ENCODE measurements at places on chromosomes 5 and 9.

DNA sequence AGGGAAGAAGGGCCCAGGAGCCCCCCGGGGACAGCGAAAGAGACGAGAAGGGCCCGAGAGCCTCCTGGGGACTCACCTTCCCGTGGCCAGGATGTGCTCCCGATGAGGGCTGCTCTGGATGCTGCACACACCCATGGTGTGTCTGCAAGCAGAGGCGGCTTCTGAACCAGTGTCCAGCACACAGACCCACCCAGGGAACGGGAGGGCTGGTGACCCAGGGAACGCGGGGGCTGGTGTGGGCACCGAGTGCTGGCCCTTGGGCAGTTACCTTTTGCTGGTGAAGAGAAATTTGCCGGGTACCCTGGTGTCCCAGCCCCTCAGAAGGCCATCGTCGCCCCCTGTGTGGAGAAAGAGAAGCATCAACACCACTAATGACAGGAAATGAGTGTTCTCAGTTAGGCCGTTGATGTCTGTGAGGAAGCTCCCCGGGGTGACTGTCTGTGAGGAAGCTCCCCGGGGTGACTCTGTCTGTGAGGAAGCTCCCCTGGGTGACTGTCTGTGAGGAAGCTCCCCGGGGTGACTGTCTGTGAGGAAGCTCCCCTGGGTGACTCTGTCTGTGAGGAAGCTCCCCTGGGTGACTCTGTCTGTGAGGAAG, 13.2 kb downstream of the MRPL41 start:
- DNase-seq, result no peak

DNA sequence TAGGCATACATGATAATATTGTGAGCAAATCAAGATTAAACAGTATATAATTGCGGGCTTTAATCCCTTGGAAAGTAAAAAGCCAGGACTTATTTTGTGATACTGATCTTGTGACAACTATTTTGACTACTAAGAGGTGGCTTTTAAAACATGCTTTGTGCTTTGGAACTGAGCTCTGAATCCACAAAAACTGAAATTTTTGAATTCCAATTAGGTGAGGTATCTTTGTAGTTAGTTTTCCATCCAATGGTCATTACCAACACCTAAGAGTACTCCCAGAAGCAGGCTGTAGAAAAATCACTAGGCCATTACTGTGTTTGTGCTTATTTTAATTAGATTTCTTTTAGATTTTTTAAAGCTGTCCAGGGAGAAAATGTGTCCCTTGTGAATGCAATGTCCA, 559.5 kb upstream of the WWC1 start:
- DNase-seq, result no peak

DNA sequence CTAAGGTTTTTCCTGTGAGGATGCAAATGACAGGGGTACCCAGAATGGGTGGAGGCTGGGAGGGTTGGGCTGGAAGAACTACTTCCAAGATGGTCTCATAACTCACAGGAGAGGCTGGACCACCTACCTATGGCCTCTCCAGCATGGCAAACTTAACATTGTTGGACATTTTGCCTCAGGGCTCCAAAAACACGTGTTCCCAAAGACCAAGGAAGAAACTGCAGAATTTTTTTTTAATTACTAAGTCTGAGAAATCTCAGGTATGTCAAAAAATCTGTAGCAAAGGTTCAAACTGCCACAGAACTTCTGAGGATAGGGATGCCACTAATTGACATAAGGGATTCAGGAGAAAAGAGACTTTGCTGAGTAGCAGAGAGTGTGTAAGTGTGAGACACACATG, 270.8 kb downstream of the NNT start:
- DNase-seq, result no peak

- DNase-seq, result no peak
Observed at GRCh38 chr9:118230329-118230728, 526.1 kb downstream of the TLR4 start.

GRCh38 chr9:134847752-134848432, 32.7 kb upstream of the FCN2 start:
- no peak for DNase-seq

GRCh38 chr5:147892696-147893296, 13.5 kb downstream of the C5orf46 start:
- DNase-seq, result no peak

DNA sequence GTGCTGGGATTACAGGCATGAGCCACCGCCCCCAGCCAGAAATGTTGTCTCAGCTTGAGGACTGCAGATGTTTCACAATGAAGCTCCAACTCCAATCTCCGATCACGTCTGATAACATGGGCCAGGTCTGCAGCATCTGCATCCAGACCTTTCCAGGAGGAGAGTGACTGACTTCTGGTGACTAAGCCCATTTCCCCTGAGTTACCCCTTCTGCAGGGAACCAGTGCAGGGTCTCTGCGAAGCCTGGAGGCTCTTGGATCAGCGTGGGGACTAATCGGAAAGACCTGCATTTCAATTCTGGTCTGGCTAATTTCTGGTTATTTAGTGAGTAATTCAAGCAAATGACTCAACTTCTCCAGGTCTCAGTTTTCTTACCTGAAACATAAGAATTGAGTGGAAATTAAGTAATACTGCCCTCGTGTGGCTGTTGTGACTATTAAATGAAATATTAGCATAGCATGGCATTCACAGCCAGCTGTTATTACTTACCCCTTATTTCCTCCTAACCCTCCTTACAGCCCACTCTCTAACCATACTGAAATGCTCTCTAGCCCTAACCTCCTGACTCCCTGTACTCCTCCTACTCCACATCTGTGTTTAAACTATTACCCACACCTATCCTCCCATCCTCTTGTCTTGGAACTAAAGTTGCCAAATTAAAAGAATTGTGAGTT, 2.2 kb upstream of the GNPDA1 start:
- peak; percentile 16 for DNase-seq

- no peak for DNase-seq
Observed at GRCh38 chr9:2298217-2298616, 283.1 kb downstream of the SMARCA2 start.

GRCh38 chr9:33148367-33149014, 18.6 kb downstream of the B4GALT1 start:
- DNase-seq, result no peak

DNA sequence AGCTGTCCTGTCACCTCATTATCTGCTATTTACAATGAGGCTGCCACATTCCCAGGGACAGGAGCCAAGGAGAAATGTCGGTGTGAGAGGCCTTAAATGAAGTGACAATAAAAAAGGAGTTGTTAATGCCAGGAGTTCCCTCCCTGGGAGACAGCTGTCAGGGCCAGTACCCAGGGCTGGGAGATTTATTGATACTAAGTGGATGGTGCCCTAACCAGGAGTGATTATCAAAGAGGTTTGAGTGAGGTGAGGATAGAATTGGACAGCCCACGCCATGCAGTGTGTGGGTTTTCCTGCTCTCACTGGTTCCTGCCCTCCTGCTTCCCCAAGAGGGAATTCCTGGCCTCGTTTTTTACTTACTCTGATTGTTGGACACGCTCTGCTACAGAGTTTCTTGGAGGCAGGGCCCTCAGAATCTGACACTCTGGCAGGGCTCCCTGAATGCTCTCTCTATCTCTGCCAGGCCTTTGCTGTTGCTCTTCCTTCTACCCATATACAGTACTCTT, 150.8 kb downstream of the GRIA1 start:
- no peak for DNase-seq

DNA sequence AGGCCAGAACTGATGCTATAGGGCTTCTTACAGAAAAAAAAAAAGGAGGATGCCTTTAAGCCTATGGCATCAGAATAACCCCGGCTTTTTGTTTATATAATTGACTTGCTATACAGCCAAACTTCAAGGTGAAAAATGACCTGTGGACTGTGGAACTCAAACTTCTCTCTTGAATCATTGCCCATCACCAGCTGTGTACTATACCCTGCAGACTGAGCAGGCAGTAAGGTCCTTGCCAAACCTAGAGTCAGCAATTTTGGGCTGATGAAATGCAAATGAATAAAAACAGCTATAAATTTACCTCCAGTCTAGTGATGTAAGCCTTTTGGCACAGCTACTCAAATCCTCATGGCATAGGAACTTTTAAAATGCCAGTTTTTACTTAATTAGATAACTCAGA, 44.5 kb upstream of the PPP3R2 start:
- no peak for DNase-seq

- no peak for DNase-seq
Observed at GRCh38 chr5:96729156-96729555, 67.0 kb downstream of the CAST start.

GRCh38 chr9:122342323-122343050, 28.3 kb upstream of the PTGS1 start:
- DNase-seq, result no peak

- no peak for DNase-seq
Observed at GRCh38 chr9:108180541-108180940, 675.2 kb downstream of the ACTL7B start.

DNA sequence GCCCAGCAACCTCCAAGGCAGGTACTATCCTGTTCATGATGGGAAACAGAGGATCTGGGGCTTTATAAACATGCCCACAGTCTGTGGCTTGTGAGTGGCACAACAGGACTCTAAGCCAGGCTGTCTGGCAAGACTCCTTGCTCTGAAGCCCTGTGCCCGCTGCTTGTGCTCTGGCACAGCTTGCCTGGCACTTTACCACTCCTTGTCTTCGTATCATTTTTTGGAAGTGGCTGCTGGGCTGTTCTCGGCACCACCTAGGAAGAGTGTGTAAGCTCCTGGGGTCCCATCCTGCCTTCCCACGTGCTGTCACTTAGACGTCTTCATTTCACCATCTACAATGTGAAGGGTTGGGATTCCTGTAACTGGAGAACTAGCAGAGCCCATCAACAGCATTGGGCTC, 59.3 kb upstream of the GLRX start:
- DNase-seq, result no peak

- DNase-seq, result no peak
Observed at GRCh38 chr9:115643948-115644727, 509.5 kb upstream of the PAPPA start.

GRCh38 chr5:154849264-154849785, 1.1 kb downstream of the FAXDC2 start:
- no peak for DNase-seq
